ENCODE measurements at places on chromosomes 3 and 15.

DNA sequence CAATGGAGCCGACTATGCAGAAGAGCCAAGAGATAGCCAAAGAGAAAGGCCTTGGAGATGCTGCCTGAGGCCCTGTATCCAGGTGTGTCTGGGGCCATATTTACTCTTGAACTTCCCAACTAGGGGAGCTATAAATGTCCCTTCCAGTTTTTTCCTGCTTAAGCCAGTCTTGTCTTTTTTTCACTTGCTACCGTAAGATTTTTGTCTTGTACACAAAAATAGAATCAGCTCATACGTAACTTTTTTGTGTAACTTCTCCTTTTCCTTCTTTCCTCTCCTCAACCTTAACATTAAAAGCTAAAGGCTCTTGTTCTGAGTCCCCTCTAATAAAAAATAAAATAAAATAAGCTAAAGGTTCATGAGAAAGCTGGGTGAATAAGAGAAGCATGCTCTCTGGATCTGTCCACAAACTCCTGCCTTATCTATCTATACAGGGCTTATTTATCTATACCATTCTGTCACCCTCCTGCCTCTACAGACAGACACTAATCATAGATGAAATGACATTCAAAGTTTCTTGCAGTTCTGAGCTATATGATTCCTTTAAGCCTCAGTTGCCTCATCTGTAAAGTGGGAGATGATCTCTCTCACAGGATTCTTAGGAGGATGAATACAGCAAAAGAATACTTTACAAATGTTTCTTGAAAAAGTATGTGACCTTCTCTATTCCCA, 4.6 kb downstream of the SUMF1 start:
- DNase-seq, result no peak

- DNase-seq, result no peak
Measured at GRCh38 chr3:166199491-166199890, 362.3 kb upstream of the BCHE start.

- no peak for DNase-seq
Measured at GRCh38 chr15:82849556-82850512, 40.4 kb downstream of the WHAMM start.

DNA sequence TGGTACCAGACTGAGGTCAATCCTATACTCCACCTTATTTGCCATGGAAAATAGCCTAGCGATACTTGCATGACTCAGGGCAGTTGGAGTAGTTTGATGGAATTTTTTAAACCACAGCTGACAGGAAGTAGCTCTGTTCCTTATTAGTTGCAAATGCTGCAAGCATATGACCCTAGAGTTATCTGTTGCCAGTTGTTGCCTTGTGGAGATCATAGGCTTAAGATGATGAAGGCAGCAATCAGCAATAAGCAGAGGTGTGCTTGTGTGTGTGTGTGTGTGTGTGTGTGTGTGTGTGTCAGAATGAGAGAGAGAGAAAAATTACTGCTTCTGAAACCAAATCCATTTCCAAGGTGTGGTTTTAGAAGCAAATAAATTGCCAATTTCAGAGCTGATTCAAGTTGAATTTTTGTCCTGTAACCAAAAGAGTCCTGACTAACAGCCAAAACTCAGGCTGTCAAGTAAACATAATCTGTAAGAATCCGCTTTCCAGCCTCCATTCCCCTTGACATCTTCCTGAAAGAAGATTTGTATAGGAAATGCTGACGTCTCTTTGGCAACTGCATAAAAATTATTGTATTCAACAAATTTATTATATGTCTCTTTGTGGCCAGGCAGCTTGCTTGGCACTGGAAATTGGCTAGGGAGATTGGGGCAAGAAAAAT, 141.2 kb downstream of the SERPINI1 start:
- no peak for DNase-seq

DNA sequence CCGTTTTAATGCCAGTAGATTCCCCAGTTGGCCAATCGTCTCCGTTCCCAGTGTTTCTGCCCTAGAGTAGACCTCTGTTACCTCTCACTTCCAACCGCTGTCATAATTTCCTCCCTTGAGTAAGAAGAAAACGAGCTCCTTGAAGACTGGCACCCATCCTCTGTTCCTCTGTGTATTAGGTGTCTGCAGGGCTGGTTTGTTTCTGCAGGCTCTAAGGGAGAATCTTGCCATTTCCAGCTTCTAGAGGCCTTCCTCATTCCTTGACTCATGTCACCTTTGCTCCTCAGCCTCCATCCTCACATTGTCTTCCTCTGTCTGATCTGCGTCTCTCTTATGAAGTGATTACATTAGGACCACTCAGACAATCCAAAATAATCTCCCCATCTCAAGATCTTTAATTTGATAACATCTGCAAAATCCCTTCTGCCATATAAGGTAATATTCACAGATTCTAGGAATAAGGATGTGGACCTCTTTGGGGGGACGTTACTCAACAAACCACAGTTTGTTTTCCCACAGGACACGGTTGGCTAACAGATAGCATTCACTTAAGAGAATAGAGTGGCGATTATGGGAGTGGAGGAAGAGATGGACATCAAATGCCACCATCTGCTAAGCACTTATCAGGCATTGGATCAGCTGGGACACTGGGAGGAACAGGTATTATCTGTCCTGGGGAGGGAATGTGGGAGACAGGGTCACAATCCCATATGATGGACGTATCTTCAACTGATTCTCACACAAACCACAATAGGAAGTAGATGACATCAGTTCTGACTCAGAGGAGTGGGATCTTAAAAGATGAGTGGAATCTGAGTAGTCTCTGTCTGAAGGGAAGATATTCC, 17.1 kb downstream of the ARHGAP31 start:
- no peak for DNase-seq

DNA sequence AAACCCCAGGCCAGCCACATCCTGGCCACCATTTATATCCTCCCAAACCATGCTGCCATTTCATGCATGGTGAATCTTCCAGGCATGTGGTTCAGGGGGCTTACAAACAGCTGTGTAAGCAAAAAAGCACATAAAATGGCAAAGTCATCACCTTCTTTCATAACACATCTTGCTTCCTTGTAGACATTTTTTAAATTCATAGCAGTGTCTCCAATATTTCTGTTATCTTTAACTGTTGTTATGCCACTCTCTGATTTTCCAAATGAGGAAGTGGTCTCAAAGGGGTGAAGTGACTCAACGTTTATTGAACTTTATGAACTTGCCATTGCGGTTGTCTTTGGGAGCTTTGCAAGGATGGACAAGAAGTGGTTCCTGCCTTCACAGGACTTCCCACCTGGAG, 264.4 kb downstream of the MEX3B start:
- no peak for DNase-seq

DNA sequence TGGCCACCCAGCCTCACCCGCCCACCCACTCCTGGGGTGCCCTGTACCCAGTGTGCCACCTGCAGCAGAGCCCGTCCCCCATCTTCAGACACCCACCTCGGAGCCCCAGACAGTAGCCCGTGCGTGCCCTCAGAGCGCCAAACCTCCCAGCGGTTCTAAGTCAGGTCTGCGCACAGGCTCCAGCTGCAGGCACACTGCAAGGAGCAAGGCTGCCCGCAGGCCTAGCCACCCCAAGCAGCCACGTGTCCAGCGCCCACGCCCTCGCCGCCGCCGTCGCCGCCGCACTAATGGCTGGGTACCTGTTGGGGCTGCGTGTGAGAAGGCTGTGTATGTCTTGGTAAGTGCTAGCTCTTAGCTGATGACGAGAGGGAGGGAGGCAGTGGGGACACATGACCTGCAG, 8.8 kb upstream of the CHST14 start:
- DNase-seq, result no peak

DNA sequence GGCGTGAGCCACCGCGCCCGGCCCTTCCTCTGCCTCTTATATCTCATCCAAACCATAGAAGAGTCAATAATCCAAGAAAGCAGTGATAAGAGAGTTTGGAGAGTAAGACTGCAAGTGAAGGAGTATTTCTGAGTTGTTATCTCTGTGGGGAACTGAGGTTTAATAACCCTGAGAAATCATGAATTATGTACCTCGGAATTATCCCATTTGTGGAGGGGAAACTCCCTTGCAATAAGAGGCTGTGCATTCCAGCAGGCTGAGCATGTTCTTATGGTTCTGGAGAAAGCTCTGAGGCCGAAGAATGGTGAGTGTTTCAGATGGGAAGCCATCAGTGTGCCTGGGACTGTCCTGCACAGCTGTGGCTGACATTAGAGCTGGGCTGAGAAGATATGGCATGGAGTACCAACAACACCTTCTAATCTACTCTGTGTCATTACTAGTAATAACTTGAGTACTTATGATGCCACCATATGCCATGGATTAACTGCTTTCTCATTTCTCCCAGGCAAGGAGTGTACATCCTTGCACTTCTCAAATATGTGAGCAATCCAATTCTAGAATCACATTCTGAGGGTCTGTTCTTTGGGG, 31.4 kb upstream of the NOX5 start:
- no peak for DNase-seq

DNA sequence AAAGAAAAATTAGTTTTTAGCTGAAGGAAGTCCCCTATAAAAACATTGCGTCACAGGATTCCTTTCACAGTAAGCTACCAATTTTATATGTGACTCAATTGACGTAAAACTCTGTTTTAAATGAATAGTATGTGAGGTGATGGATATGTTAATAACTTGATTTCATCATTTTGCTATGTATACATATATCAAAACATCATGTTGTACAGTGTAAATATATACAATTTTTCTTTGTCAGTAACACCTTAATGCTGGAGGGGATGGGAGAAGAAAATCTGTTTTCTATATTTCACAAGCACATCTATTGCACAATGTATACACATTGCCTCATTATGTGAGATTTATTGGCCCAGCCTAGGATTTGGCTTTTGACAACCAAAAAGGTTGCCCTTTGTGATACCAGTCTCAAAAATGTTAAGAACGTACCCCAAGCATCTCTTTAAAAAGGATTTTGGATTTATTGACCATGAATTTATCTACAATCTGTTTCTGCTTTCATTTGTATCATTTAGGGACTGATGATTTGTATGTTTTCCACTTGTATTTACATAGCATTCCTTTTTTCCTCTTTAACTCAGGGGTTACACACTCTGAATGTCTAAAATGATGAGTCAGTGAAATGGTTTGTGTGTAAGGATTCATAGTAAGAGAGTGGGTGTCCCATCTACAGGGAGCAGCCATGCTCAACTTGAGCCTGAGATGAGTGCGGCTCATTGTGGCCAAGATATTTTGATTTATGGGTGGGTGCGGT, 62.6 kb downstream of the CRTC3 start:
- no peak for DNase-seq

GRCh38 chr3:38454178-38454883, 641 bp downstream of the ACVR2B start:
- no peak for DNase-seq

DNA sequence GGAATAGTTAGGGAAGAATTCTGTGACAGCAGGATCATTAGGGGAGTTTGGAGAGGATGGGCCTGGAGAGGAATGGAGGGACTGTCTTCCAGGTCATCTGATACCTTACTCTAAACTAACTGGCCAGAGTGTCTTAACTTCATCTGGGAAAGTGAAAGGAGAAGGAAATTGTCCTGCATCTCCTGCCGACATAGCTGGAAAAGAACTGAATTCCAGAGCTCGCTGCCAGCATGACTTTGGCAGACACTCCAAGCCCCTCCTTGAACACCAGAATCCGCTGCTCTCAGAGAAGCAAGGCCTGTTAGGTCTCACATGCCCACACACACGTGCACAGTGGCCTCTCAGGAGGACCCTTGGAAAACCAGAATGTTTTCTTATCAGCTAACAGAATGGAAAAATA, 10.5 kb downstream of the ABI3BP start:
- DNase-seq, result no peak

GRCh38 chr3:177510693-177511216, 313.5 kb upstream of the TBL1XR1 start:
- no peak for DNase-seq

GRCh38 chr3:9846231-9846630, 2.4 kb upstream of the RPUSD3 start:
- no peak for DNase-seq

DNA sequence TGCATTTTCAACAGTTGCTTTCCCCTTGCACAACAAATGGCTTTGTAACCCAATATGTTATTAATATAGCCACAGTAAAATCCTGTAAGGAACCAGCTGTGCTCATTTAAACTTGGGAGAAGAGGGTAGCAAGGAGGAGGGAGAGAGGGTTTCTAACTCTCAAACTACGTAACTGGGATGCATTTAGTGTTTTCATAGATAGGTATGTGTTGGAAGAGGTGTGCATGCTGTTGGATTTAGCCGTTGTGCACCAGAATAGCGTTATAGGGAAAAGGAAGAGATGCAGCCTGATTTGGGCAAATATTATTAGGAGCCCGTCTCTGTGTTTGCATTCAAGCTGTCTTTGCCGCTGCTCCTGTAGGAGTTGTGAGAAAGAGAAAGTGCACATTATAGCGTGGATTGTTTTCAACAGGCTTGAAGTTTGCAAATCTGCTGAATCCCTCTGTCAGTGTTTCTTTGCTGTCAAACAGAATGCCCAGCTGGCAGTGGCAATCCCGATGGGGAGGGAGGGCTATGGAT, 39.4 kb downstream of the ARPP21 start:
- DNase-seq, result no peak

- no peak for DNase-seq
Measured at GRCh38 chr15:46732060-46732459, 985.2 kb upstream of the SEMA6D start.

DNA sequence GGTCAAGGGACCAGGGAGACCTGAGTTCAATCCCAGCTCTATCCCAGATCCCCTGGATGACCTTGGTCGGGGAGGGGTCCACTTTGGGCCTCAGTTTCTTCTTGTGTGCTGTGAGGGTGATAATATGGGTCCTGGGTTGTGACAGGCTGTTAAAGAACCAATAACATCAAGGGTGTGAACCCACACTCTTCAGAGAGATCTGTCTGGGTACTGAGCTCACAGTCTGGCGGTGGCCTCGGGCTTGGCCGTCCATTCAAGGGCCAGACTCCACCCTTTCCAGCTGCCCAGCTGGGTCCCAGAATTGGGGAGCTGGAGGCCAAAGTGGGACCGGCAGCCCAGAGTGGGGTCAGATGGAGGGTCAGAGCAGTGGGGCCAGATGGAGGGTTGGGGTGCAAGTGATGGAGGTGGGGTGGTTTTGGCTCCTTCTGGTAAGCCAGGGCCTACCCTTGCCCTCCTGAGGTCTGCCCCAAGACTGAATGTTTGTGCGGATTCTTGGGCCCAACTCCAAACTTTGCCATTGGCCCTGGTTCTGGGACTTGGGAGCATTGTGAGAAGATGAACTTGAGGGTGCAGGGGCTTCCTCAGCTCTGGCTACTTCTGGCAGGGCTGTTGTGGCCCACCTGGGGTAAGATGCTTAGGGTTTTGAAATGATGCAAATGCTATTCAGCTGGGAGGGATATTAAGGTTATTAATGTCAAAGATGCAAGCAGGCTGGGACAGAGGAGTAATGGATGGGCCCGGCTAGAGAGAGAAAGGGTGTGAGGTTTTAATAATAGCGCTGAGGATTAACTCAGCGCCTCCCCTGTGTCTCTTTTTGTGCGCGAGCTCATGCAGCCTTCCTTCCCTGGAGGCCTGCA, 1.5 kb downstream of the CORO2B start:
- DNase-seq, result no peak

GRCh38 chr3:110474397-110474796, 597.2 kb upstream of the NECTIN3 start:
- no peak for DNase-seq

- DNase-seq, result no peak
Measured at GRCh38 chr3:156681002-156681401, 6.6 kb downstream of the TIPARP start.

- no peak for DNase-seq
Measured at GRCh38 chr3:111882194-111882593, 23.1 kb downstream of the PHLDB2 start.

- DNase-seq, result no peak
Measured at GRCh38 chr15:90540768-90541167, 11.0 kb downstream of the CRTC3 start.

GRCh38 chr3:24505691-24506550, 11.3 kb upstream of the THRB start:
- no peak for DNase-seq

- DNase-seq, result no peak
Measured at GRCh38 chr3:112293368-112294321, at the start of gene SLC9C1. TSS of gene SLC9C1 (minus strand) at chr3:112294216. CDS start at chr3:112286791, 7,425 bp downstream.

GRCh38 chr15:70348581-70349344, 251.0 kb upstream of the TLE3 start:
- no peak for DNase-seq

All from stimulated activated CD8-positive, alpha-beta memory T cell treated with anti-CD3 and anti-CD28 coated beads, Interleukin-15, amount 100 ng/mL, for 24 hours (primary cell).